ENCODE measurements at places on chromosomes 2 and 18.

- no peaks in the 10 kb centered on the region for H3K27me3 ChIP-seq
- no peaks in the 10 kb centered on the region for H3K36me3 ChIP-seq
- H3K4me3 ChIP-seq, result no peak overlapping the region
- DNase-seq, result no peak
These were observed 36.4 kb downstream of the SCN1A start for GRCh38 chr2:166091439-166091838.

- no peaks in the 10 kb centered on the region for H3K4me1 ChIP-seq
- no peak for DNase-seq
- peaks cover 59% of the 10 kb centered on the region for H3K27me3 ChIP-seq
- no peak overlapping the region for H3K27ac ChIP-seq
- no peak overlapping the region for H3K4me3 ChIP-seq
These were observed 1.5 kb downstream of the ZNF532 start for GRCh38 chr18:58866066-58866772.

GRCh38 chr2:201122276-201122675, 6.3 kb downstream of the CFLAR start:
- peaks cover 62% of the 10 kb centered on the region for H3K36me3 ChIP-seq
- H3K27ac ChIP-seq, result peak overlapping the region; percentile 97
- peak overlapping the region; percentile 94 for H3K4me3 ChIP-seq
- DNase-seq, result no peak
- H3K4me1 ChIP-seq, result peaks cover 75% of the 10 kb centered on the region
- H3K27me3 ChIP-seq, result no peaks in the 10 kb centered on the region

GRCh38 chr2:151258121-151258520, 3.5 kb downstream of the RBM43 start:
- H3K36me3 ChIP-seq, result peaks cover 13% of the 10 kb centered on the region
- H3K4me1 ChIP-seq, result peaks cover 18% of the 10 kb centered on the region
- peaks cover 2% of the 10 kb centered on the region for H3K27me3 ChIP-seq

DNA sequence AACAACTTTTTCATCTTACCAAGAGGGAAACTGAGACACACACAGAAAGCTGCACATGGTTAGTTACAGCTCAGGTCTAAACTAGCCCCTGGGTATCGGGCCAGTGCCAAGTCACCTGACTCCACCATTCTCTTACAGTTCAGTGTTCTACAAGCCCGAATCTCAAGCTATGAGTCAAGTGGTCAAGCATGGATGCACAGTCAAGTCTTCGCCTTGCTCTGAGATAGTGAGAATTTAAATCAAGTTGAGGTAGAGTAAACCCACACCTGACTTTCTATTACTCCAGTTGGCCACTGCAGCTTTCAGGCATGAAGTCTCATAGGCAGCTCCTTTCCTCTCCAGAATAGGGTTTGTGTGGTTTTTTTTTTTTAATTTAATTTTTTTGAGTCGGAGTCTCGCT, 34.5 kb upstream of the ARL5A start:
- peaks cover 9% of the 10 kb centered on the region for H3K27me3 ChIP-seq
- H3K4me1 ChIP-seq, result no peaks in the 10 kb centered on the region
- H3K27ac ChIP-seq, result no peak overlapping the region

DNA sequence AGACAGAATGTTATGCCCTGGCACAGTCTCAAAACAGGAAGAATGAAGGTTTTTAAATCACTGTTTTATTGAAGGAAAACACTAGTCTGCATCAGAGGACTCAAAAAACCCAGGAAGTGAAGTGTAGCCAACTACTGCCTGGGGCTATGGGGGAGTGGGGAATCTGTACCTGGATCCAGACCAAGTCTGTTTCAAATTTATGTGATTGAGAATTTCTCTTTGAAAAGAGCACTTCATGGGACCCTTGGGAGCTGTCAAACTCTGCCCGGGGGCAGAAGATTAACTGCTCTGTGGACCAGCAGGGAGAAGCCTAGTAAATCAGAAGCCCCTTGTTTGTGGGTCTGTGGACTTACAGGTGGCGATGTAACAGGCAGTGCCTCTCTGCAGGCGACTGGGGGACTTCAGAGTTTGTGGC, 45.3 kb upstream of the TANC1 start:
- no peak for DNase-seq
- H3K27ac ChIP-seq, result no peak overlapping the region
- H3K4me1 ChIP-seq, result no peaks in the 10 kb centered on the region

GRCh38 chr18:35289727-35290093, 319 bp downstream of the ZSCAN30 start:
- peak overlapping the region; percentile 99 for H3K27ac ChIP-seq
- H3K4me3 ChIP-seq, result peak overlapping the region; percentile 100
- peaks cover 41% of the 10 kb centered on the region for H3K36me3 ChIP-seq
- peak; percentile 33 for DNase-seq

DNA sequence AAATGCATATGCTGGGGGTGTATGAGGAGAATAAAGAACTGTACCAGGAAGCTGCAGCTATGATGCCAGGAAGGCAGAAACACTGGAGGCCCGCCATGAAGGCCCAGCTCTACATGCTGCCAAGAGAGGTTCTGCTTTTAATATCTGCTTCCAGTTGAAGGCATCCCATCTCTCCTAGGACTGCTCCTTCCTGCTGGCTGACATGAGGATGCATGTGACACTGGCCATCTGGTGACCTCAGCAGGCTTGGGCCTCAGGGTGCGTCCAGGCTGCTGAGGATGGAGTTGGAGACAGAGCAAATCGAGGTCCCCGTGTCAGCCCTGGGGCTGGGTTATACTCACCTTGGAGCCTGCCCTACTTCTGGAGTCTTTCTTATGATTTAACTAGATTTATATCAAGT, 49.0 kb downstream of the PSMG2 start:
- no peak for DNase-seq
- peaks cover 8% of the 10 kb centered on the region for H3K36me3 ChIP-seq
- no peak overlapping the region for H3K4me3 ChIP-seq

DNA sequence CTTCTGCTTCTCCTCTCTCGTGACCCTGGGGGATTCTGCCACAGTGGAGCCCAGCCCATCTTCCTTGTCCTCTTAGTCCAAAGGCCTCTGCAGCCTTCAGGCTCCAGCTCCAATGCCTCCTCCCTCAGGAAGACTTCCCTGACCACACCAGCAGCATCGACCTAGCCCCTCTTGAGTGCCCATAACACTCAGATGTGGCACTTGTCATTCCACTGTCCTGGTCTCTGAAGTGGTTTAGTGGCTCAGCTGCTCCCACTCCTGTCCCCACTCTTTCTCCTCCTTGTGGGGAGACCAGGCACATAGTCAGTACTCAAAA, 97.5 kb downstream of the STPG4 start:
- H3K4me1 ChIP-seq, result peaks cover 21% of the 10 kb centered on the region
- no peaks in the 10 kb centered on the region for H3K27me3 ChIP-seq
- peaks cover 31% of the 10 kb centered on the region for H3K36me3 ChIP-seq
- no peak overlapping the region for H3K4me3 ChIP-seq

DNA sequence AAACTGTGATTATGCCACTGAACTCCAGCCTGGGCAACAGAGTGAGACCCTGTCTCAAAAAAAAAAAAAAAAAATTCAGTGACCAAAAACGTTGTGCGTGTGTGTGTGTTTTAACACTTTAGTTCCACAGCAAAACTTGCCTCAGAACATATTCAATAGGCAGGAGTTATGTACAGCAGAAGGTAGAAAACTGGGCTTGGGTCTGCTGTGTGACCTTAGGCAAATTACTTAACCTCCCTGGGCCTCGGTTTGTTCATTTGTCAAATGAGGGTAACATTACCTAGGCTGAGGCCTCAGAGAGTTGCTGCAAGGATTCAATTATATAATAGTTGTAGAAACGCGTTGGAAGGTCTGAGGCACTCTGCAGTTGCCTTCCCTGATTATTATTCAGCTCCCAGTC, 10.3 kb upstream of the SCG2 start:
- DNase-seq, result no peak
- no peaks in the 10 kb centered on the region for H3K36me3 ChIP-seq
- H3K27me3 ChIP-seq, result peaks cover 23% of the 10 kb centered on the region
- no peak overlapping the region for H3K27ac ChIP-seq

DNA sequence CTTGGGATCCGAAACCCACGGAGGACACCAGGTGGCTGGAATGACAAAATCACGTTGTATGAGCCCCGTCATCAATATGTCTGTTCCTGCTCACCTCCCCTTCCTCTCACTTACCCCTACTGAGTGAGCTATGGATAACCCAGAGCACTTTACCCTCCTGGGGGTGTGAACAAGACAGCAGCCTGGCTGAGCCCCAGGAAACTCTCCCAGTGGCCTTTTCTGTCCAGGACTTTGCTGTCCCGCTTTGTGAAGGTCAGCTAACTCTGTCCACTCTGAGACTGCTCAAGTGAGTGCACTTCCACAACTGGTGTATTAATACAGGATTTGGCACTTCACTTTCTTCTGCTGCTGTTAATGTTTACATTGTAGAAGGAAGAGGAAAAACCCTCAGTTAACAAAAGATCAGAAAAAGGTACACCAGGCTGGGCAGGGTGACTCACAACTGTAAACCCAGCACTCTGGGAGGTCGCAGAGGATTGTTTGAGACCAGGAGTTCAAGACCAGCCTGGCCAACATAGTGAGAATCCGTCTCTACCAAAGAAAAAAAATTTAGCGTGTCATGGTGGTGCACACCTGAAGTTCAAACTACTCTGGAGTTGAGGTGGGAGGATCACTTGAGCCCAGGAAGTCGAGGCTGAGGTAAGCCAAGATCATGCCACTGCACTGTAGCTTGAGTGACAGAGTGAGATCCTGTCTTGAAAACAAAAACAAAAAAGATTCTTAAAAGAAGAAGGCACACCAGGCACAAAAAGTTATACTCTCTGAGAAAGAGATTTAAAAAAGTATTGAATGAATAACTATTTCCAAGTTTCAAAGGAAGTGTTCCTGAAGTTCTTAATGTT, 90.3 kb downstream of the CLHC1 start:
- DNase-seq, result no peak
- H3K27me3 ChIP-seq, result peaks cover 2% of the 10 kb centered on the region
- H3K4me1 ChIP-seq, result peaks cover 12% of the 10 kb centered on the region
- H3K36me3 ChIP-seq, result no peaks in the 10 kb centered on the region
- peak overlapping the region; percentile 30 for H3K4me3 ChIP-seq
- H3K27ac ChIP-seq, result peak overlapping the region; percentile 59

DNA sequence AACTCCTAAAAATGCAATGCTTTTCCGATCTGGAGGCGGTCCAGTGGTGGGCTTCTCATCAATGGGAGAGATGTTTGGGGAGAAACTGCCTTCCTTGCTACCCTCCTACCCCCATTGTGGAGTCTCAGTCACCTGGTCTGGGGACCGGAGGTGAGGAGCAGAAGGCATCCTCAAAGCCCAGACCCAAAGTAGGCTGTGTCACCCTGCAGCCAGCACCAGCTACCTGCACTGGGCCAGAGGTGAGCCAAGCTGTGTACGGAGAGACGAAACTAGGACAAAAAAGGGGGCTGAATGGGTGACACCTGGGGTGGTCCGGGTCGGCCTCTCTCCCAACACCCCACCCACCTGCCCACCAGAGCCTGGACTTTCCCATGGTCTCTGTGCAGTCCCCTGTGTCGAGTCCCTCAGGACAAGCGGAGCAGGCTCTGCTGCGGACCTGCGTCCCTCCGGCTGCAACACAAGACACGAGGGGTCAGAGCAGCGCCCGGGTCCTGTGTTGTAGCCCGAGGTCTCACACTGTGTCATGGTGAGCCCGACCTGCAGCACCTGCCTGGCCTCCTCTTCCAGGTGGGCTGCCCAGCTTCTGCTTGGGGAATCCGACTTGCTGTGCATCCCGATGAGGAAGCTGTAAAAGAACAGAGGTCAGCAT, 68.0 kb upstream of the RMP24 start:
- H3K36me3 ChIP-seq, result no peaks in the 10 kb centered on the region
- H3K4me3 ChIP-seq, result no peak overlapping the region
- no peak for DNase-seq
- no peak overlapping the region for H3K27ac ChIP-seq

DNA sequence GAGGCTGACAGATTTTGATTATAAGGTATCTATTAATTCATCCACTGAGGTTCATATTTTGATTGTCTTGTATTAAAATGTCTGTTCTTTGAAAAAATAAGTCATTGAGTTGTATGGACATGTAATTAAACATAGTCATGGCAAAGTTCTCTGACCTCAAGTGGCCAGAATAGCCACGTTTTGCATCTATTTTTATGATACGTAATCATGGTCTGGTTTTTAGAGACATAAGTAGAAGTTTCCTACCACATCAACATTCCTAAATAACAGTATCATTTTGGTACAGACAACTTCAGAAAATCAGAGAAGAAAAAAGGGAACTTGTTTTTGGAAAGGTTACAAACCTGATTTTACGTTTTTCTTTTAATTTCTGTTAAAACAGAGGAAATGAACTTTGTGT, 47.6 kb downstream of the COL5A2 start:
- no peaks in the 10 kb centered on the region for H3K4me1 ChIP-seq
- no peak overlapping the region for H3K27ac ChIP-seq
- H3K36me3 ChIP-seq, result no peaks in the 10 kb centered on the region
- DNase-seq, result no peak
- peaks cover 2% of the 10 kb centered on the region for H3K27me3 ChIP-seq

GRCh38 chr18:35577045-35577848, 4.3 kb upstream of the GALNT1 start:
- peaks cover 3% of the 10 kb centered on the region for H3K27me3 ChIP-seq
- H3K4me3 ChIP-seq, result no peak overlapping the region
- DNase-seq, result no peak
- peaks cover 28% of the 10 kb centered on the region for H3K4me1 ChIP-seq
- peaks cover 2% of the 10 kb centered on the region for H3K36me3 ChIP-seq

- H3K36me3 ChIP-seq, result no peaks in the 10 kb centered on the region
- H3K4me1 ChIP-seq, result no peaks in the 10 kb centered on the region
- DNase-seq, result no peak
- no peaks in the 10 kb centered on the region for H3K27me3 ChIP-seq
These were observed 84.9 kb upstream of the ST8SIA3 start for GRCh38 chr18:57267368-57267925.

GRCh38 chr18:38444971-38445803, 879.6 kb upstream of the CELF4 start:
- H3K27me3 ChIP-seq, result no peaks in the 10 kb centered on the region
- H3K4me1 ChIP-seq, result no peaks in the 10 kb centered on the region

GRCh38 chr2:120860579-120860922, 124.9 kb downstream of the GLI2 start:
- H3K27ac ChIP-seq, result no peak overlapping the region
- no peaks in the 10 kb centered on the region for H3K36me3 ChIP-seq
- H3K4me1 ChIP-seq, result no peaks in the 10 kb centered on the region

DNA sequence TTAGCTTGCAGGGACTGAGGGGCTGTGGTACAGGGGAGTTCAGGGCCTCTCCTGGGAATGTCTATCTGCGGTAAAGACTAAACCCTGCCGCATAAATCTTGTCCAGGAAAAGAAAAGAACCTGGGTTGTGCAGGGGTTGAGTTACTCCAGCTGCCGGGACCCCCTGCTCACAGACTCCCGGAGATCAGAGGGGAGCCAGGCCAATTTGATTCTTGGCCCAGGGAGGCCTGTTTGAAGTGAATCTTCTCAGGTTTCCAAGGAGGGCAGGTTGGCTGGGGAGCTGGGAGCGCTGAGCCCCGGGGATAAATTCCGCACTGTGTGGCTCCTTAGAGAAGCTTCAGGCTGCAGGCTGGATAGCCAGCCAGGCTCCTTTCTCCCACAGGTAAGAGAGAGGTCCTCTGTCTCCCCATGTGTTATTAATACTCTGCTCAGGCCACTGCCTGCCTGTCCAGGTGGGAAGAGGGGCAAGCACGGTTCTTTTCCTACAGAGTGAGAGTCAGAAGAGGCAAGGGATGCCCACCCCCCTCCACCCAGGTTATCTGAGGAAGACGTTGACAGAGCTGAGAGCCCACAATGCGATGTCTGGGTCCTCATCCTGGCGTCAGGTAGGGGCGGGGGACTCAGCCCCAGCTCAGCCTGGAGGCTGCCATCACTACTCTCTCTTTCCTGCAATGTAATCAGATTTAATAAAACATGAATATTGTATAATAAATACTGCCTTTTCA, 82.7 kb downstream of the LONRF2 start:
- no peak overlapping the region for H3K4me3 ChIP-seq
- peaks cover 12% of the 10 kb centered on the region for H3K4me1 ChIP-seq
- H3K36me3 ChIP-seq, result no peaks in the 10 kb centered on the region
- DNase-seq, result no peak

- H3K27me3 ChIP-seq, result no peaks in the 10 kb centered on the region
- no peaks in the 10 kb centered on the region for H3K36me3 ChIP-seq
- no peak overlapping the region for H3K27ac ChIP-seq
- H3K4me1 ChIP-seq, result peaks cover 4% of the 10 kb centered on the region
- no peak for DNase-seq
These were observed 47.0 kb upstream of the TGIF1 start for GRCh38 chr18:3402982-3403451.

Measured in activated T-helper 1 cell treated with anti-CD3 and anti-CD28 coated beads, Interleukin-12 subunit alpha, Interleukin-12 subunit beta, Interleukin-2, Interleukin-4 antibody, amounts not matched to agents 30 ng/mL and 10 ng/mL and 1 ng/mL, durations not matched to agents 14 hours and 24 hours and 36 hours (primary cell).